ENCODE measurements at places on chromosomes 6 and 20. TPM values are rescaled to one million over a fixed set of nuclear protein-coding genes. Genes with fewer than 3 reads are reported as not detected.

Gene KCNQ5
- total RNA-seq = 4.5 TPM

DNA sequence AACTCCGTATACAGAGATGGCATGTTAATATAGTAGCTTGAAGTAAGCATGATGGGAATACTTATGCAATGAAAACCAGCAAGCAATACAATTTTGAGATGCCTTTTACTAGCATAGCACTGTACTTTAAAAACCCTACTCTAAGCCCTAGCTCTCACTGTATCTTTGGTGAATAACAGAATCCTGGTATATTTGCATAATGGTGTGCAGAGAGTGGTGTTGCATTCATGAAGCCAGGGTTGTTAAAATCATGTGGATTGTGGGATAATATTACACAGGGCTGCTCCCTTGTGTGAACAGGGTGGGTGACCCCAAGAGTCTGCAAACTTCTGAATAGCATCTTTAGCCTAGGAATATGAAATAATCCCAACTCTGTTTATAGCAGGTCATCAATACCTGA, 105.2 kb upstream of the BMP2 start:
- H3K27ac ChIP-seq = no peak overlapping the region
- no peaks in the 10 kb centered on the region for H3K36me3 ChIP-seq
- DNase-seq = no peak
- H3K4me3 ChIP-seq = no peak overlapping the region

Gene TCF21
- total RNA-seq = 0.32 TPM

DNA sequence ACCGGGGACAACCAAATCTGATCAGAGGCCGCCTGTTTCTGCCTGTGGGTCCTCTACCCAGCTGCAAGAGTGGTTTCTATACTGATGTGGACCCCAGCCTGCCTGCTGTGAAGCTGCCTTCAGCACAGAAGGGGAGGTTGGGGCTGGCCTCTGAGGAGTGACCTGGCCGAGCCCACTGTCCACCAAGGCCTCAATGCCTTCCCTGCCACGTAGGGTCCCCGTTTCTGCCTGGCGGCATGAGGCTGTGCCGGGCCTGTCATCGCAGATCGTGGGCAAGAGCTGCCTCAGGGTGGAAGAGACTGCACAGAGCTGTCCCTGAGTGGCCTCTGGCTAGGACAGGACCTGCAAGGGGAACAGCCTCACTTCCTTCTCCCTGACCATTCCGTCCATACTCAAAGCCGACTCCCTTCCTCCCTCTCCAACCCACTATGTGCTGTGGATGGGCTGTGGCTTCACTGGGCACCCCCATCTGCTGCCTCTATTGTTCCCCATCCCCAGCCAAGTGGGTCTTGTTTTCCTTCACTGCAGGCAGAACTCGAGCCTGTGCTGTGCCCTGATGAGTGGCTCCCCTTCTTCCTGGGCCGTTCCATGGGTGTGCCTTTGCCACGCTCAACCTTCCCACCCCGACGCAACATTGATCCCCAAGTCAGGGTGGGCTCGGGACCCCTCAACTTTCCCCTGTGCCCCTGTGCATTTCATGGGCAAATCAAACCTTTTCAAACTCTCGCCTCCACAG, 60.3 kb downstream of the ERMARD start:
- no peak overlapping the region for H3K4me3 ChIP-seq
- H3K27ac ChIP-seq = no peak overlapping the region
- H3K27me3 ChIP-seq = no peaks in the 10 kb centered on the region

DNA sequence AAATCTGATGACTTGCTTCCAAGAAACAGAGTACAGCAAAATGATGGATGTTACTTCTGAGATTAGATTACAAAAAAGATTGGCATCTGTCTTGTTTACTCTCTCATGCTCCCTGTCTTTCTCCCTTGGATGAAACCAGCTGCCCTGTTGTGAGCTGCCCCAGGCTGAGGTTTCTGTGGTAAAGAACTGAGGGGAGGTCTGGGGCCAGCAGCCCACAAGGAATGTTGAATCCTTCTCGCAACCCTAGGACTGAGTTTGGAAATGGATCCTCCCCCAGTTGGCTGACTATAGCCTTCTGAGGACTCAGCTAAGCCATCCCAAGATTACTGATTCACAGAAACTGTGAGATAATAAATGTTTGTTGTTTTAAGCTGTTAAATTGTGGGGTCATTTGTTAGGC, 5.6 kb upstream of the HECA start:
- H3K36me3 ChIP-seq = no peaks in the 10 kb centered on the region
- H3K4me3 ChIP-seq = no peak overlapping the region
- H3K27me3 ChIP-seq = no peaks in the 10 kb centered on the region
- no peak for DNase-seq

Gene KLHDC3
- 64.0 TPM for total RNA-seq

GRCh38 chr20:51554538-51555165, 12.1 kb upstream of the NFATC2 start:
- no peak overlapping the region for H3K4me3 ChIP-seq
- no peak for DNase-seq
- H3K36me3 ChIP-seq = no peaks in the 10 kb centered on the region
- no peaks in the 10 kb centered on the region for H3K4me1 ChIP-seq
- no peak overlapping the region for H3K27ac ChIP-seq

DNA sequence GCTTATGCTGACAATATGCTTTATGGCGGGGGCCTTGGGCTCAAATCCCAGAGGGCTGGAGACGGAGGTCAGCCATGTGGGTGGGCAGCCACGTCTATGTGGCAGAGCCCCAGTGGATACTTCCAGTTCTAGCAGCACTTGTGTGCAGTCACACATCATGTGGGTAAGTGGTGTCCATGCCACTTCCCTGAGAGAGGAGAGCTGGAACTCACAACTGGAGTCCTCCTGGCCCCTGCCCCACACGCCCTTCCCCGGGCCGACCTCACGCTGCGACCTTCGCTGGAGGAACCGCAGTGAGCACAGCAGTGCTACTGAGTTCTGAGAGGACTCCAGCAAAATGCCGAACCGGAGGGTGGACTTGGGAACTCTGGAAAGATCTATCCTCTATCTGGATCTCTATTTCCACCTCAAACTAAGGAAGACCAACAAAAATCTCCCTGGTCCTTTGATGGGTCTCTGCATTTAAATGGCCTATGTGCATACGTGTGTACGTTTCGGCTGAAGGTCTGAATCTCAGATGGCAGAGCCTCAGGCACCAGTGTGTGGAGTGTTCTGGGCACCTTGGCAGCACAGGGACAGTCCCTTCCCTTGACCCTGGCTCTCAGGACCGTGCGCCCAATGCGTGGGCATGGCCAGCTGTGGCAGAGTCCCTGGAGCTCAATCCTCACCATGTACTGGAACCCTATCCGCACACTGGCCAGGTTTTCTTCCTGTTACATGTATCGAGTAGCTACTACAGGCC, 55.4 kb downstream of the GNAS-AS1 start:
- no peak overlapping the region for H3K4me3 ChIP-seq
- no peaks in the 10 kb centered on the region for H3K27me3 ChIP-seq
- no peaks in the 10 kb centered on the region for H3K4me1 ChIP-seq
- no peaks in the 10 kb centered on the region for H3K36me3 ChIP-seq
- DNase-seq = no peak

- no peak overlapping the region for H3K4me3 ChIP-seq
- no peaks in the 10 kb centered on the region for H3K4me1 ChIP-seq
- H3K36me3 ChIP-seq = no peaks in the 10 kb centered on the region
- no peak overlapping the region for H3K27ac ChIP-seq
- H3K27me3 ChIP-seq = no peaks in the 10 kb centered on the region
- no peak for DNase-seq
Measured at GRCh38 chr6:113980937-113981554, 10.1 kb upstream of the HDAC2 start.

DNA sequence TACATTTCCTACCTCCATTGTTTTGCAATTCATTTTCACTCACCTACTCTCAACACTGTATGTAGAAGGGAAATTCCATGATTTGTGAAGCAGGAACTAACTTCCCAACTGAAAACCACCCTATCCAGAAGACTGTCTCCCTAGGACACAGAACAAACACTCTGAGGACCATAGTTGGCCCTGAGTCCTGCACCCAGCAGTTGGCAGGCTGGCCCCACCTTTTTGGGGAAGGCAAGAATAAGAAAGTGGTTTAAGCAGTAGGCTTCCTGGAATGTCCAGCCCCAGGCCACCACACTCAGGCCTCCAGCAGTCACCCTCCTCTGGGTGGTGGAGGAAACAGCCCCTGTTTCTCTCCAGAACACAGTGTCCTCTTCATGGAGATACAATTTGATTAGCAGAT, 258.8 kb downstream of the ARHGAP18 start:
- no peak overlapping the region for H3K27ac ChIP-seq
- no peak for DNase-seq
- no peak overlapping the region for H3K4me3 ChIP-seq

- H3K27me3 ChIP-seq = no peaks in the 10 kb centered on the region
- no peaks in the 10 kb centered on the region for H3K4me1 ChIP-seq
- no peak for DNase-seq
- no peaks in the 10 kb centered on the region for H3K36me3 ChIP-seq
- H3K4me3 ChIP-seq = no peak overlapping the region
Measured at GRCh38 chr20:10260316-10260715, 41.7 kb downstream of the SNAP25 start.

- peak overlapping the region; percentile 87 for H3K4me3 ChIP-seq
- H3K27me3 ChIP-seq = no peaks in the 10 kb centered on the region
- H3K36me3 ChIP-seq = peaks cover 9% of the 10 kb centered on the region
- H3K4me1 ChIP-seq = peaks cover 13% of the 10 kb centered on the region
- DNase-seq = no peak
Measured at GRCh38 chr20:408843-409696, 971 bp downstream of the RBCK1 start.

- no peaks in the 10 kb centered on the region for H3K36me3 ChIP-seq
- no peak for DNase-seq
- H3K4me1 ChIP-seq = no peaks in the 10 kb centered on the region
- H3K27ac ChIP-seq = no peak overlapping the region
- no peak overlapping the region for H3K4me3 ChIP-seq
Measured at GRCh38 chr6:37523412-37523811, 23.7 kb upstream of the CCDC167 start.
